ENCODE measurements at places on chromosomes 7 and 10.

DNA sequence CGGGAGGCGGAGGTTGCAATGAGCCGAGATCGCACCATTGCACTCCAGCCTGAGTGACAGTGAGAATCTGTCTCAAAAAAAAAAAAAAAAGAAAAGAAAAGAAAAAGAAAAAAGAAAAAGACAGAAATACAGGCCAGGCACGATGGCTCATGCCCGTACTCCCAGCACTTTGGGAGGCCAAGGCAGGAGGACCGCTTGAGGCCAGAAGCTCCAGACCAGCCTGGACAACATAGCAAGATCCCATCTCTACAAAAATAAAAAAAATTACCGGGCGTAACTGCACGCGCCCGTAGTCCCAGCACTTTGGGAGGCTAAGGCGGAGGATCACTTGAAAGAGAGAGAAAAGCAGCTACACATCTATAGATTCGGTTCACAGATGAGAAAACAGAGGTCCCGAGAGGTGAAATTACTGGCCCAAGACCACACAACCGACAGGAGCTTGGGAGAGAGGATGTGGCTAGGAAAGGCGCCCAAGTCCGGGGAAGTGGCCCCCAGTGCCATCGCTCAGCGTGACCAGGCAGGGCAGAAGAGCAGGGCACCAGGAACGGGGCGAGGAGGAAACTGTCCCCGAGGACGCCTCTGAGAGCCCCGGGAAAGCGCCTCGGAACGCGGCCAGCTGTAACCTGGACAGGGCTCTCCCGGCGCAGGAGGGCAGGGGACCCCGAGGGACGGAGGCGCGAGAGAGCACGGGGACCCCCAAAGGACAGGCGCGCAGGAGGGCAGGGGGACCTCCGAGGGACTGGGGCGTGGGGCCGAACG lies 612 bp downstream of the SNX8 start:
- peak; percentile 77 for DNase-seq

DNA sequence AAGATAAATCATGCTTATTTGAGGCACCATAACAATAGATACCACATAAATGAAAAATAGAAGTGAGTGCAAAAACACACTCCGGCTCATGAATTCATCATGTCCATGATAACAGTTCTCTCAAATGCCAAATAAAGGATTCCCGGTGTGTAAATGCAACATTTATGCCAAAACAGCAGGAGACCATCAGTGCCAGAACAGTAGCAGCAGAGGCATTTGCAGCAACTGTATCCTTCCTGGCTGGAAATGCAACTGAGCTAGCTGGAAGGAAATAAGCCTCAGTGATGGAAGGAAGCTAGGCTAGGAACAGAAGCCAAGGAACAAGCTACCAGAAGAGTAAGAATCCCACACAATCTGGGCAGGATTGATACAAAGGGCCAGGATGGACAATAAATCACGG lies 79.9 kb upstream of the THSD7A start:
- DNase-seq = no peak

DNA sequence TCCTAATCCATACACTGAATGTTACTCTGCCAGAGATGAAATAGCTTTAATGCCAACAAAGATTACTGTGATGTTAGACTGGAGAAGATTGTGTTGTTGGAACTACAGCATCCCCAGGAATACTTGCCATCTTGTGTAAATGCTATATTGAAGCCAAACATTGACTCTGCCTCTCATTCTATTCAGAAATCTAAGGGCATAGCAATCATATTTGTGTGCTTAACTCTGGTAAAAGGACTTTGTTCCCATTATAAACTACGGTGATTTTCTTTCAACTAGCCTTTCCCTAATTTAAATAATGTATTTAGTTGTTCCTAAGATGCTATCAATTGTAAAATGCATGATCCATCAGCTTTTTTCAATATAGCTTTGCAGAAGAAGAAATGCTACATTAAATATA lies 498.4 kb upstream of the LRRN3 start:
- no peak for DNase-seq

DNA sequence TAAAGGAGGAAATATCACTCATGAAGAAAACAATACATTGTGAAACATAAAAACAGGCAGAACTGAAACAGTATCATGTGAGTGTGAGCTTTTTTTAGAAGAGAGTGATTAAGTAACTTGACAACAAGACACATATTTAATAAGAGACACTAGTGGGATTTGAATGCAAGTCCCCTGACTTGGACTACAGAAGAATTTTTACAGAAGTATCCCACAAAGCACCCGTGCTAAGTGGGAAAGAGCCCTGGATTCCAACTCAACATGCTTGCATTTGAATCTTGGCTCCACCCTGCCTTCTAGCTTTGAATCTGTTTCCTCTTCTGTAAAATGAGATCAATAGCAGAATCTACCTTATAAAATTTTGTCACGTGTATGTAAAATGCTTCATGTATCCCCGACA lies 166.2 kb downstream of the ZNF365 start:
- DNase-seq = no peak

- DNase-seq = no peak
Measured at GRCh38 chr7:100914879-100915447, 19.3 kb upstream of the ACHE start.

- no peak for DNase-seq
Measured at GRCh38 chr10:91708174-91708861, 75.4 kb upstream of the PPP1R3C start.

DNA sequence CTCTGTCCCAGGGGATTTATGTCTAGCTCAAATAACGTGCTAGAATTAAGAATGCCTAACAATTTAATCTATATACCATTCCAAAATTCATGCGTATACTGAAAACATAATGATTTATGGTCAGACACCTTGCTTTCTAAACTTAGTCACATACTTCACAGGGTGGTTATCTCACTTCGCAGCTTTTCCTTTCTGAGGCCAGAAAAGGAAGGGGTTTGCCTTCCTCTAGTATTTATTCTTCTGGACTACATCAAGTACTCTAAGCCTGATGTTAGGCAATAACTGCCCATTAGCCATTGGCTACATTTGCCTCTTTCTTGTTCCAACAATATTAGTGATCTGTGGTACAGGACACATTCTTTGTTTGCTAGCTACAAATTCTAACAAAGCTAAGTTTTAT lies 72.6 kb upstream of the FHIP2A start:
- no peak for DNase-seq

DNA sequence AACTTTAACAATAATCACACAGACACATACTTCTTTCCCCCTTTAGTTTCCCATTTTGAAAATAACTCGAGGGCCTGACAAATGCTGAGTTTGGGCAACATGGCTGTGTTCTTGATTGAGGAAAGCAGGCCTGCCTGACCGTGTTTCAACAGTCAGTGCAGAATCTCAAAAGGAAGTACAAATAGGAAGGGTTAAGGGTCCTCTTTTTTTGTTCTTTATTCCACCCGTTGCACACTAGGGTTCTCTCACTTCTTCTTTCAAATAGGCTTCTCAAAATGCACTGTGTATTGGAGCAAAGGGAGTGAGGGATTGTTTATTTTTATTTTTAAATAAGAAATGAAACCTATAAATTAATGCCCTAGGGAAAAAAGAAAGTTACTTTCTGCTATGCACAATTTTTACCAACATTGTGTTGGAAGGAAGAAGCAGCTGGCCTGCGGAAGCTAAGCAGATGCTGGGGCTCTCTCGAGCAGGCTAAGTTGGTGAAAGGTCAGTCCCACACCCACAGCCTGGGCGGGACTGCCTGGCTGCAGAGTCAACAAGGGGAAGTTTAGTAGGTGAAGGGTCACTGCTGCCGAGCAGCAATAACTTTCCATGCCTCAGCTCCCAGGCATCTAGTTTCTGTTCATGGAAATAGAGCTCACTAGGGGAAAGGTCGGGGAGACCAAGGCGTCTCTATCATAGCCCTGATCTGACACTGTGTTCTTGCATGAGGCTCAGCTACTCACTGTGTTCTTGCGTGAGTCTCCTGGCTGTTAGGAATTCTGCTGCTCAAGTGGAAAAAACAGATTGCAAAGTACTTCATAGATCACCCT lies 12.2 kb upstream of the PDK4 start:
- peak; percentile 99 for DNase-seq

Measured in coronary artery (tissue), 2 donors.